ENCODE measurements at places on chromosomes 7 and 10.

GRCh38 chr7:99132595-99133321, 11.2 kb downstream of the SMURF1 start:
- DNase-seq = no peak

DNA sequence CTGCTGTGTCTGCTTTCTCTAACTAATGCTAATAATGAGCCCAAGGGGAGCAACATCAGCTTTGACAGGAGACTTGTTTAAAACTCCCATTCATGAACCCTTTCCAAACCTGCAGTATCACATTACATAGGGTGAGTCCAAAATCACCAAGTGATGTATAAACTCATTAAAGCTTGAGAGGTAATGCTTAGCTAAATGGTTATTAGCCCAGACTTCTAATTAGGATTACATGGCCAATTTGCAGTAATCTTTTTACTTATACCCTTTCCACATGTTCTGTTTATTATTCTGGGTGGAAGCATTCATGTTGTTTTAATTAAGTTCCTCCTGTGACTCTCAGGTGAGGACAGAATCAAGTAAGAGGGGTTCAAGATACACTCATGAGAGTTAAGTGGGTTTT, 17.5 kb downstream of the ZNF138 start:
- DNase-seq = no peak

DNA sequence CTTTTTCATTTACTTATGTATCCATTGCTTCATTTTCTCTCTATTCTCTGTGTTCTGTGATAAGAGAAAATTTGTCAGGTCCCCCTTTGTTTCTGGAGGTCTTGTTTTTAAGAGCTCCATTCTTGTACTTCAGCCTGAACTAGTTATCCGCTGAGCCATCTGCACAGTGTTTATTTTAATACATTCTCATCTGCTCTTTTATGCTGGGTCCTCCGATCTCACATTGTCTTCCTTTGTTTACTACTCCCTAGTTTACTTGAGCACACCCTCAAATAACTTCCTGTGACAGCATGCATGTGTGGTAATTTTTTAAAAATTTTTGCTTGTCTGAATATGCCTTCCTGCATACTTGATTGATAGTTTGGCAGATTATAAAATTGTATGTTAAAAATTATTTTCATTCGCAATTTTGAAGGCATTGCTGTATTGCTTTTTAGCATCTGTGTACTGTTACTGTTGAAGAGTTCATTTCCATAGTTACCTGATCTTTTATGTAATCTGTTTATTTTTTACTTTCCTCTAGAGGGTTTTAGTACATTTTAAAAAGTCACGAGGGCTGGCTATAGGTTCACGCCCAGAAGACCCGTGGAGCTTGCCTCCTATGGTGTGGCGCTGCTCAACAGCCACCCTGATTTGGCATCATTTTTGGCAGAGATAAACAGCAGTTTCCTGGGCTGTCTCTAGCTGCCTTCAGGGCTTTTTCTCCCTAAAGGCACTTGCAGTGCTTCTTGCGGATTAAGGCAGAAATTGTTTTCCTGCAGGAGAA, 31.9 kb downstream of the RSBN1L start:
- DNase-seq = no peak

GRCh38 chr7:39252916-39253315, 275.2 kb downstream of the POU6F2 start:
- DNase-seq = no peak

- DNase-seq = peak; percentile 24
These were observed 1.3 kb upstream of the SLC26A5 start for GRCh38 chr7:103447073-103447960.

GRCh38 chr10:98209441-98209840, 58.6 kb downstream of the LOXL4 start:
- DNase-seq = no peak

DNA sequence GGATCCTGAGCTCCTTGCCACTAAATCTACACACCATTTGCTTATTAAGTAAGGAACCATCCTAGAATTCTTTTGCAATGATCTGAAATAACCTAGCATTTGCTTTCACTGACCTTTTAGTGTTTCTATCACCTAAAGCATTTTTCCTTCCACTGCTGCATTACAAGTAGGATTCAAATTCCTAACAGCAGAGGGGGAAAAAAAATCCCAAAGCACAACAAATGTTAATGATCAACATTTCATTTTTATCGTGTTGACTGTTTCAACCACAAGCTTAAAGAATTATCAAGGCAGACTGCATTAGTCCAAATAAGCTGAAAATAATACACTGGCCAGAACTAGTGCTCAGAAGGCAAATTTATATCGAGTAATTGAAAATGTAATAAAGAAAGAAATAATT, 174.7 kb upstream of the TCF7L2 start:
- DNase-seq = no peak

- no peak for DNase-seq
These were observed 137.3 kb downstream of the TCERG1L start for GRCh38 chr10:131174211-131174565.

GRCh38 chr7:129843365-129843898, 109.3 kb downstream of the UBE2H start:
- no peak for DNase-seq

- DNase-seq = no peak
These were observed 2.5 kb downstream of the PSAP start for GRCh38 chr10:71848325-71849275.

DNA sequence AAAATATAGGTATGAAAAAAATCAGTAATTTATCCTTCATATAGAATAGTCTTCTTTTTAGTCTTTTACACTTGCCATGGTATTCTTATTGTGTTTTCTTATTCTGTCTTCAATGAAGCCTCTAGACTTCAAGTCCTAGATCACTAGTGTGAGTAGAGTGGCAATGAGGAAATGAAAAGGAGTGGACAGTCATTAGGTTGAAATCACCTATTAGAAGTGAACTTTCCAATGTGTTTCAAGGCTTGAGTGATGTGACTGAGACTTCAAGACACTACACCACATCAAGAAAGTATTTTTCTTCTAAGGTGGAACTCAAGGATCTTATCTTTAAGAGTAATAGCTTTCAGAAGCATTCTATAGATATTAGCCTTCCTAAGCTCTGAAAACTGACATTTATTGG, 357.8 kb upstream of the MBL2 start:
- DNase-seq = no peak

DNA sequence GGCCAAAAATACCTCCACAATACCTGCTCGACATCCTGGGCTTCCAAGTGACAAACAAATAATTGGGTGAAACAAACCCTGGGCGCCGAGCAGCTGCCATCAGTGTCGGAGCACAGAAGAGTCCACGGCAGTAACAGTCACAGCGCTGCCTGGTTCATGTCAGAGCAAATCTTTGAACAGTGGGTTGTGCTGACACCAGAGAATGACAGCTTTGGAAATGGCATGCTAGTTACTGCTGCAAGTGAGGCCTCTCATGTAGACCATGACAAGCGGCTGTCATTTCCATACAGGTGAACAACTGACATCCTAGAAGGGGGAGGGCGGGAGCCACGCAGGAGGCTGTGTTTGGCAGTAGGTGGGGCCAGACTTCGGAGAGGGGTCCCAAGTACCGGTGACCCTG, 420.5 kb upstream of the GALNT17 start:
- no peak for DNase-seq

- DNase-seq = no peak
These were observed 59.9 kb upstream of the ECHDC3 start for GRCh38 chr10:11682267-11682683.

GRCh38 chr10:30384701-30385201, 35.7 kb upstream of the MTPAP start:
- no peak for DNase-seq

- DNase-seq = peak; percentile 87
These were observed 62.0 kb upstream of the NAMPT start for GRCh38 chr7:106346678-106347217.

Data from CD4-positive, alpha-beta T cell treated with Interleukin-17A for 1 hour (primary cell).